ENCODE measurements at places on chromosomes 11 and 22.

- peak; percentile 82 for DNase-seq
These were observed 28.7 kb downstream of the CHRDL2 start for GRCh38 chr11:74702383-74703007.

GRCh38 chr22:19629720-19630419 lies 84.4 kb upstream of the SEPTIN5 start:
- DNase-seq: peak; percentile 90

- no peak for DNase-seq
These were observed 44.9 kb upstream of the FADD start for GRCh38 chr11:70158201-70158600.

DNA sequence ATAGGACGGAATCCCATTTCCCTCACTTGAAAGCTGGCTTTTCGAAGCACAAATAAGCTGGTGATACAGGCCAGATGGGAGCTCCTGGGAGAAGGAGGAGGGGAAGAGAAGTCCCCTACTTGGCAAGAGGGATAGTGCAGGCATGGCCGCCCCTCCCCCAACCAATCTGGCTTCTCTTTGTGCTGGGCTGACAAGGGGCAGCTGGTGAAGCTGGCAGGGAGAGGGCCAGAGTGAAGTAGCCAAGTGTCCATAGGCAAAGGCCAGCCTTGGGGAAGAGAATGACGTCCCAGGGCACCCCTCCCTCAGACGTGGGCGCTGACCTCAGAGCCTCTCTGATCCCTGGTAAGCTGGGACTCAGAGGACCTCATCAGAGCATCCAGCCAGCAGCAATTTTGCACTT lies 78.7 kb upstream of the GRAMD1B start:
- no peak for DNase-seq

DNA sequence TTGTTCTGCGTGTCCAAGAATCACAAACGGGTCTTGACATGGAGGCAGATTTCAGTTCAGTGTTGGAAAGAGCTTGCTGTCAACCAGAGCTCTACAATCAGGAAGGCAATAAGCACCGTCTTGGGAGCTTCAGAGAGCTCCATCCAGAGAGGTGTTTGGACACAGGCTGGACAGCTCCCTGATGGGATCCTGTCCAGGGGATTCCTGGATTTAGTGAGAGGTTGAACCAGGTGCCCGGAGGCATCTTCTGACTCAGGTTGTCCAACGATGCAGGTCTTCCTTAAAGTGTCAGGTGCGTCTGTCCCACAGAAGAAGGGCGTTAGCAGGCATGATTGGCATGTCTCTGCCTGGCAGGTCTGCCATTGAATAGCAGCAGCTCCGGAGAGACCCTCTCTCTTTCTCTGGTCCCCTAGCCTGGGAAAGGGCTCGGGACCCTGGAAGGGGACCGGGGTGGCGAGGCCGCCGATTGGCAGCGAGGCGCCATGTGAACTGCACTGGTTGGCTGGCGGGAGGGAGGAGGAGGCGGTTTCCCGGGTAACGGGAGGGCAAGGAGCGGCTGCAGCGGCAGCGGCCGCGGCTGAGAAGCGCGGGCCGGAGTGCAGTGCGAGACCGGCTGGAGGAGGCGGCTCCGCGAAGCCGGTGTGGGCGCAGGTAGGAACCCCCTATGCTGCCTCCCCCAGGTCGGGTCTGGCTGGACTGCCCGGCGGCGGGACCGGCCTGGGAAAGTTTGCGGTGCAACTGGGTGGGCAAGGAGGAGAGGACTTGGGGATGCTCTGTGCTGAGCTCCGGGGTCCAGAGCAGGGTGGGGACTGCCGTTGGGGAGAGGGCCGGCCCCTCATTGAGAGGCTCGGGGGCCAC lies 104.1 kb upstream of the E2F8 start:
- DNase-seq: no peak

- peak; percentile 20 for DNase-seq
These were observed 101.5 kb downstream of the ST3GAL4 start for GRCh38 chr11:126456783-126457542.

DNA sequence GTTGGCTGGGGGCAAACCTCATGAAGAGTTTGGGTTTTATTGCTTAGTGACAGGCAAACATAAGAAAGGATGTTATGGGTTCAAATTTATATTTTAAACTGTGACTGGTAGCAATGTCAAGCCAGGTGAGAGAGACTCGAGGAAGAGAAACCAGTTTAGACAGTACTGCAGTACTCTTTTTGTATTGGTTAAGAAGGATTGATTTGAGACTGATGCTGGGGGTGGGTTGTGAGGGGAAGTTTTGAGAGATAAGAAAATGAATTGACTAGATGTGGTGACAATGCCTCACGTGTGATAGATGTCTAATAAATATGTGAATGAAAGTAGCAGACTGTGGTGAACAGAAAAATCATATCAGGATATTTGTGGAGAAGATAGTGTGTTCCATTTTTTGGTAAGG lies 142.4 kb downstream of the DDX10 start:
- no peak for DNase-seq

DNA sequence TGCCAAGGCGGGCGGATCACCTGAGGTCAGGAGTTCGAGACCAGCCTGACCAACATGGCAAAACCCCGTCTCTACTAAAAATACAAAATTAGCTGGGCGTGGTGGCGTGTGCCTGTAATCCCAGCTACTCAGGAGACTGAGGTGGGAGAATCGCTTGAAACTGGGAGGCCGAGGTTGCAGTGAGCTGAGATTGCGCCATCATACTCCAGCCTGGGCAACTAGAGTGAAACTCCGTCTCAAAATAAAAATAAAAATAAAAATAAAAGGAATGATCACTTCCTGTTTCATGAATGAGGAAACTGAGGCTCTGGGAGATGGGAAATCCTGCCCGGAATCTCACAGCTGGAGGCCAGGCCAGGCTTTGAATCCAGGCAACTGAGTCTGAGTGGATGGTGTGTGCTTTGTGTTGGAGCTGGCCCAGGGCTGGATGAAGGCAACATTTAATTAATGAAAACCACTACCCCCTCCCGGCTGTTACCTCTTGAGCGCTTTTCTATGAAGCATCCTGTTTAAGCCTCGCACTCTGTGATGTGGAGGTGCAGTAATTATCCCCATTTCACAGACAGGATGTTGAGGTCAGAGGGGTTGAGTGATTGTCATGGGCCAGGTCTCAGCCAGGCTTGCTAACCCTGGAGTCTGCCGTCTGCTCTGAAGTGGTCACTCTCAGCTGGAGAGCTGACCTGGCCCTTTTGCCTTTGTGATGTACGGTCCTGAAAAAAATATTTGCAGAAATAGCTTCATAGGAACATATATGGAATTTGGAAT lies 27.8 kb downstream of the LRP5 start:
- no peak for DNase-seq

GRCh38 chr11:99968336-99968735 lies 718.8 kb upstream of the ARHGAP42 start:
- no peak for DNase-seq

DNA sequence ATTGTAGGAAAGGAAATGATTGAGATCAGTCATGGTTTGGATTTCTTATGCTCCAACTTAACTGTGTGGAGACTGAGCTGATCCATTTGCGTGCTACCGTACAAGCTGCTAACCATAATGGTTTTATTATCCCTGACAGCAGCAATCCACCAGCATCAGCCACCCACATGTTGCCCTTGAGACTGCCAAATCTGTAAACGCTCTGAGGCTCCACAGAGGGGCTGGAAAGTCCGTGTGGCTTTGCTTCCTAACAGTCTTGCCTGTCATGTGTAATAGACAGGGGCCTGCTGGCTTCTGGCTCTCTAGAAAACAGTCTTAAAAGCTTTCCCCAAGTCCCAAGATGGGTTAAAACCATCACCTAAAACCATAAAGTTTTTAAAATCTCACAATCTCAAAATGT lies 30.1 kb downstream of the ATG16L2 start:
- DNase-seq: no peak

DNA sequence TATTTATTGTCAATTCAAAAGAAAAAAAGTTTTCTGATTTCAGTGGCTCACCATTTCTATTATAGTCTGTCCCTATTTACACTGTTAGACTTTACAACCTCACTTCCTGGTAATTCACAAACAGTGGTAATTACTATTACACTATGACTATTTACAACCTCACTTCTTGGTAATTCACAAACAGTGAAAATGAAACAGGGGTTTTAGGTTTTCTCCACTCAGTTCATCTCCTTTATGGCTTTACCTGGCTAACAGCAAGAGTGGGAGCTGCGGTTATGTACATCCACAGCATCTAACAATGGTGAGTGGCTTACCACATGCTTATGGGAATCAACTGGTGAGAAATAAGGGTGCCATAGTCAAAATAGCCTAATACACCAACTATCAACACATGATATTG lies 166.4 kb downstream of the CASP12 start:
- no peak for DNase-seq

GRCh38 chr11:107301878-107302277 lies 155.7 kb downstream of the CWF19L2 start:
- no peak for DNase-seq

- no peak for DNase-seq
These were observed 73.5 kb downstream of the BRD1 start for GRCh38 chr22:49753961-49754695.

GRCh38 chr11:100208207-100208606 lies 478.9 kb upstream of the ARHGAP42 start:
- no peak for DNase-seq

DNA sequence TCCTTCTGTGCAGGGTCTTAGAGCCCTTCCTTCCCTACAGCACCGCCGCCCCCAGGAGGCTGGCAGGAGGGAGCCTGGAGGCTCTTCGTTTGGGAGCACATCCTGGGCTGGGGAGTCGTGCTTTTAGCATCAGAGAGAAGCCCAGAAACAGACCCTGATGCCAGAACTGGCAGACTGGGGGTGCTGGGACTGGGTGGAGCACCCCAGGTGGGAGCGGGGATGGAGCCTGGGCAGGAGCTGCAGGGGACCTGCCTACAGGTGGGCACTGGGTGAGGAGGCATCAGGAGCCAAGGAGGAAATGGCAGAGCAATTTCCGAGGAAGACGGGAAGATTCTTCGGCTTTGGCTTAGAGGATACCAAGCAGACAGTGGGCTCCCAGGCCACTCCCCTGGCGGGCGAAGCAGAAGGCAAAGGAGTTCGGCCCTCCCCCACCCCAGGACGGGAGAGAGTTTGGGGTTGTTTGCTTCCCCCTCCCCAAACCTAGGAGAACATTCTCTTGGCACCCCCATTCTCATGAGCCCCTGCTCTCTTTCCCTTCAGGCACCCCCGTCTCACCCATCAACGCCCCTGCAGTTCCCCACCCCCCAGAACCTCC lies 1.1 kb downstream of the SYT7 start:
- no peak for DNase-seq

DNA sequence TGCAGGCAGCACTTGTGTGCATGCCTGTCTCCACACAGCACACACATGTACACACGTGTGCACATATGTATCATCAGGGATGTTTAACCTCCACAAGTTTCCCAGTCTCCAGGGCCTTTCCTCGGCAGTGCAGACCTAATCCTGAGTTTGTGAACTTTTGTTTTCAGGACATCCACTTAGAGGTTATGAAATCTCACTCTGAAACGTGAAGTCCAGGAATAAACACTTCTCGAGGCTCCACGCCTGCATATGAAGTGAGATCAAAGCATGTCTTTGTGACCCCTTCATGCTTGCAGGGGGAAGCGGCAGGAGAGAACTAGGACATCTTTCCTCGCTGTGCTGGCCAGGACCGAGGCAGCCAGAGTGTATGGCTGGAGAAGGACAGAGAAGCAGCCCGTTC lies 3.1 kb downstream of the SHISAL1 start:
- DNase-seq: no peak

DNA sequence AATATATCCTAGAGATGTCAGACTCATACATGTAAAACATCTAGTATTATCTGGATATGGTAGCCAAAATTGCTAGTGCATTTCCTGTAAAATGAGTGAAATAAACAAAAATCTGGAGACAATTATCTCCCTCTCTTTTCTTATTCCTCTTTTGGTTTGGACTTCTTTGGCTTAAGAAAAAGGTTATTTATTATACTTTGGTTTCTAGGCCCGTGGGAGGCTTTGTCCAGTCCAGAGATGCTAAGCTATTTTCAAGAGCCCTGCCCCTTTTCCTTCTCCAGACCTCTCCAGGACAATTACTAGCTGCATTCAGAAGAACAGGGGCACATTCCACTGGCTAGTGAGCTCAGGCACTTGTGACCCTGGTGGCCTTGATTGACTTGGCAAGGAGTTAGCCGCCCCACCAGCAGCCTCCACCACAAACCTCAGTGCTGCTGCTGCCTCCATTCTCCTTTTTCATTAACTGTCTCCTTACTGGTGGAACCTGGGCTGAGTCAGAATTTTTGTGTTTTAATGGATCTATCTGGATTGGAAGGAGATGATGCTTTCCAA lies 747.3 kb upstream of the TENM4 start:
- no peak for DNase-seq

DNA sequence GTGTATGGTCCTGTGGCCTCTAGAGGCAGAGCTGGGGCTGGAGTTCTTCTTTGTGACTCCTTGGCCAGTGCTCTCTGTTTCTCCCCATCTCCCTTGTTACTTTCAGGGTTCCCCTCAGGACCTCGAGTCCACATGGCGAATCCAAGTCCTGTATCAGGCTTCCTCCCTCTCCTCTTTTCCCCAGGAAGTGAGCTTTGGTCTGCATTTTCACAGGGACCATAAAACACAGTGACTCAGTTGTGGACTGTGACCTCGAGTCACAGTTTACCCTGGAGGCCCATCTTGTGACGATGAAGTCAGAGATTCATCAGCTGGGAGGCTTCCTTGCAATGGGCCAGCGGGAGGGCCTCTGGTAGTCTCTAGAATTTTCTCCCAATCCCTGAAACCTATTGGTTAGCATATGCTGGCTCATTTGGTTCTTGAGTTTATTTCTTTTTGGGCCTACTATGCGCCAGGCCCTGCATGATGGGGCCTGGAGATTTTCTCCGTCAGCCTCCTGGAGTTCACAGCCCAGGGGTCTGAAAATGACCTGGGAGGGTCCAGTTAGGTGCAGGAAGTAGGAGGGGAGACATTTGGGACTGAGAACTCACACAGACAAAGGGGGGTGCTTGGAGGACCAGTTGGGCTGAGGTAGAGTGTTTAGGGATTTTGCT lies 100.8 kb downstream of the KIAA1671 start:
- DNase-seq: peak; percentile 45

- DNase-seq: no peak
These were observed 1223.6 kb downstream of the LRRC4C start for GRCh38 chr11:40235841-40236240.

GRCh38 chr11:100966366-100966765 lies 163.2 kb downstream of the PGR start:
- no peak for DNase-seq

GRCh38 chr11:83285151-83285770 lies 906 bp downstream of the CCDC90B start:
- peak; percentile 78 for DNase-seq

DNA sequence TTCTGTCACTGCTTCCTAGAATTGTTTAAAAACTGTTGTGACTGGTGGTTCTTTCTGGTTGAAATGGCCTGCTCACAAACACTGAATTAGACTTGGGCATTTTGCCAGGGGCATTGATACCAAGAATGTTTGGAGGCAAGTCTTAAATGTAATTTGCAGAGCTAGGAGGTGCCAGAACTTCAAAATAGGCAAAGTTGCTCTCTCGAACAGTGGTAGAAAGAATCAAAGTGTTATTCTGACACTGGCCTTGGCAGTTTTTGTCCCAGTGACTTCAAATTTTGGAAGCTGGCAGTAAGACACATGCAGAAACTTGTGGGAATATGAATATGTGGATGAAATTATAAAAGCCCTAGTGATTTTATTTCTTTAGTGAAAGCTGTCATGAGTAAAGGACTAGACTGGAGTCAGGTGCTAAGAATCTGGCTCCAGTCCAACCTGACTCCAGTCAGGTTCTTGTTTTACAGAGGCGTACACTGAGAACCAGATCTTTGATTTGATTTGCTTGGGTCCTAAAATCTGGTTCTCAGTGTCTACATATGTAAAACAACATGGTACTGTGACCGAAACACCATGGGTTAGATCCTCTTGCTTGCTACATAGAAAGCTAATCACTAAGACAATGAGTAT lies 20.9 kb downstream of the SVIP start:
- no peak for DNase-seq

- DNase-seq: no peak
These were observed 103.5 kb downstream of the LDLRAD3 start for GRCh38 chr11:36047344-36047743.

Data from suppressor macrophage (primary cell).